Neural crest cell (in vitro differentiated cells): ENCODE measurements at places on chromosomes 5 and 9.

DNA sequence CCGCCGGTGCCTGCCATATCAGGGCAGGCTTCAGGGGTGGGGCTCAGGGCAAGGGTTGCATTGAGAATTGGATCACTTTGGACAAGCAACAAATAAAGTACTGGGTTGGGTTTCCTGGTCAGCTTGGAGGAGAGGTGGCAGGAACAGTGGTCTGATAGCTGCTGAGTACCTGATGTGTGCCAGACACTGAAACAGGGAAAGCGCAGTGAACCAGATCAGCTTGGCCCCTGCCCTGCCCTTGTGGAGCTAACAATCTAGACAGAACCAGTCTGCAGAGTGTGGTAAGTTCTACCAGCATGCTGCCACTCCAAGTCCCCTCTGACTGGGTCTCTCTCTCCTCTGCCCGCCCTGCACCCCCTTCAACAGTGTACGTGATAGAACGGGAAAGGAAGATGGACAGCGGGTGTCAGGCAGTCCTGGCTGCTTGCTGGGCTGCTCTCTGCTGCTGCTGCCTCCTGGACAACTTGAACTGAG is 53.4 kb downstream of the CYSTM1 start:
- peaks cover 4% of the 10 kb centered on the region for H3K4me1 ChIP-seq
- no peak for DNase-seq
- H3K4me3 ChIP-seq = no peak overlapping the region
- H3K27me3 ChIP-seq = no peaks in the 10 kb centered on the region
- H3K27ac ChIP-seq = no peak overlapping the region

DNA sequence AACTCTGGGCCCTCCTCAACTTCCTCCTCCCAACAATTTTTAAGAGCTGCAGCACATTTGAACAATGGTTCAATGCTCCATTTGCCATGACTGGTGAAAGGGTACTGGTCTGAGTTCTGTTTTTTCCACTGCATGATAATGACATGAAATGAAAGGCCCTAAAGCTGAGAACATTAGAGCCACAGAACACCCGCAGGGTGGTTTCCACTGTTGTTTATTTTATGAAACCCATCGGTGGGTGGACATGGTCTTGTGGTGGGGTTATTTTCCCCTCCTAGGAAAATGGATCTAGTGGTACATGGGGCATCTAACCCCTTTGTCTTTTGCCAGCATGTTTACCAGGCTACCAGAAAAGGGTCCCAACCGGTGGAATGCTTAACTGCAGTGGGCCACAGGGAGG is 71.8 kb downstream of the SMARCA2 start:
- DNase-seq = no peak
- H3K36me3 ChIP-seq = no peaks in the 10 kb centered on the region
- no peaks in the 10 kb centered on the region for H3K27me3 ChIP-seq
- H3K4me1 ChIP-seq = no peaks in the 10 kb centered on the region
- H3K4me3 ChIP-seq = no peak overlapping the region

DNA sequence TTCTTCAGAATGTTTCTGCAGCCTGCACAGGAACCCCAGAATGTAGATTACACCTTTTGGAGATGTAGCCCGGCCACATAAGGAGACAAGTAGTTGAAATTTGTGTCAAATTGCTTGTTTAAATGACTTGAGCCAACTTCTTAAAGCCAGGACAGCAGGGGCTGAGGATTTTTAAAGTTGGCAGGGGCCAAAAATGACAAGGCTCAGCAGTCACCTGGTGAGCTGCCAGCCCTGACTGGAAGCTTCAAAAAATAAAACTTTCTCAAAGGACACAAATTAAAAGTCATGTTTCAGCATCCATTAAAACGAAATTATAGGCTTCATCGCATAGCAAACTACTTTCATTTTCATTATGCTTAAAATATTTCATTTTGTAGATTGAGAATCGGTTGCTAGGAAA is 340.3 kb upstream of the WWC1 start:
- no peak overlapping the region for H3K27ac ChIP-seq
- H3K27me3 ChIP-seq = no peaks in the 10 kb centered on the region
- no peak overlapping the region for H3K4me3 ChIP-seq
- peaks cover 38% of the 10 kb centered on the region for H3K4me1 ChIP-seq
- no peak for DNase-seq
- H3K36me3 ChIP-seq = peaks cover 13% of the 10 kb centered on the region

- H3K4me1 ChIP-seq = peaks cover 20% of the 10 kb centered on the region
- DNase-seq = peak; percentile 30
- peaks cover 42% of the 10 kb centered on the region for H3K27me3 ChIP-seq
These were observed at the start of gene LOX for GRCh38 chr5:122078116-122079110. Gene LOX, minus strand, starts transcription at chr5:122078259. Its CDS starts 274 bp downstream, at chr5:122077985.

GRCh38 chr9:18776836-18777820 is 255.9 kb downstream of the SAXO1 start:
- H3K4me1 ChIP-seq = no peaks in the 10 kb centered on the region
- no peak overlapping the region for H3K27ac ChIP-seq
- DNase-seq = no peak
- no peaks in the 10 kb centered on the region for H3K36me3 ChIP-seq
- no peak overlapping the region for H3K4me3 ChIP-seq
- H3K27me3 ChIP-seq = no peaks in the 10 kb centered on the region

DNA sequence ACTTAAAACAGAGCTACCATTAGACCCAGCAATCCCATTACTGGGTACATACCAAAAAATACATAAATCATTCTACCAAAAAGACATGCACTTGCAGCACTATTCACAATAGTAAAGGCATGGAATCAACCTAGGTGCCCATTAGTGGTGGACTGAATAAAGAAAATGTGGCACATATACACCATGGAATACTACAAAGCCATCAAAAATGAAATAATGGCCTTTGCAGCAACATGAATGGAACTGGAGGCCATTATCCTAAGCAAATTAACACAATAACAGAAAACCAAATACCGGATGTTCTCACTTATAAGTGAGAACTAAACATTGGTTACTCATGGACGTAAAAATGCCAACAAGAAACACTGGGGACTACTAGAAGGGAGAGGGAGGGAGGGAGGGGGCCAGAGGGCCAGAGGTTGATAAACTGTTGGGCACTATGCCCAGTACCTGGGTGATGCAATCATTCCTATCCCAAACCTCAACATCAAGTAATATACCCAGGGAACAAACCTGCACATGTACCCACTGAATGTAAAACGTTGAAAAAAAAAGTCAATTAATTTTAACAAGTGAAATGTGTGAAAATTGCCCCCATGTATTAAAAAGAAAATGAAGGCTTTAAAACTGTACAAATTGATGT is 24.5 kb upstream of the GPR150 start:
- no peak overlapping the region for H3K27ac ChIP-seq
- H3K4me3 ChIP-seq = no peak overlapping the region
- no peak for DNase-seq
- no peaks in the 10 kb centered on the region for H3K36me3 ChIP-seq
- H3K4me1 ChIP-seq = no peaks in the 10 kb centered on the region

- peaks cover 21% of the 10 kb centered on the region for H3K4me1 ChIP-seq
- H3K36me3 ChIP-seq = no peaks in the 10 kb centered on the region
- H3K27me3 ChIP-seq = peaks cover 7% of the 10 kb centered on the region
- no peak overlapping the region for H3K27ac ChIP-seq
These were observed 29.3 kb upstream of the OBP2B start for GRCh38 chr9:133238272-133238850.

- H3K4me1 ChIP-seq = peaks cover 5% of the 10 kb centered on the region
- H3K36me3 ChIP-seq = no peaks in the 10 kb centered on the region
- DNase-seq = no peak
- H3K27me3 ChIP-seq = no peaks in the 10 kb centered on the region
- H3K4me3 ChIP-seq = no peak overlapping the region
These were observed 103.7 kb downstream of the CEMIP2 start for GRCh38 chr9:71664566-71664965.

- no peak overlapping the region for H3K4me3 ChIP-seq
- H3K27ac ChIP-seq = no peak overlapping the region
- H3K4me1 ChIP-seq = peaks cover 6% of the 10 kb centered on the region
- no peaks in the 10 kb centered on the region for H3K36me3 ChIP-seq
- no peak for DNase-seq
These were observed 12.8 kb upstream of the PRSS3 start for GRCh38 chr9:33782395-33783152.

- H3K27me3 ChIP-seq = no peaks in the 10 kb centered on the region
- H3K27ac ChIP-seq = no peak overlapping the region
- peaks cover 11% of the 10 kb centered on the region for H3K4me1 ChIP-seq
- H3K4me3 ChIP-seq = no peak overlapping the region
- no peak for DNase-seq
- H3K36me3 ChIP-seq = no peaks in the 10 kb centered on the region
These were observed 77.2 kb downstream of the ADAMTS16 start for GRCh38 chr5:5217371-5217770.

DNA sequence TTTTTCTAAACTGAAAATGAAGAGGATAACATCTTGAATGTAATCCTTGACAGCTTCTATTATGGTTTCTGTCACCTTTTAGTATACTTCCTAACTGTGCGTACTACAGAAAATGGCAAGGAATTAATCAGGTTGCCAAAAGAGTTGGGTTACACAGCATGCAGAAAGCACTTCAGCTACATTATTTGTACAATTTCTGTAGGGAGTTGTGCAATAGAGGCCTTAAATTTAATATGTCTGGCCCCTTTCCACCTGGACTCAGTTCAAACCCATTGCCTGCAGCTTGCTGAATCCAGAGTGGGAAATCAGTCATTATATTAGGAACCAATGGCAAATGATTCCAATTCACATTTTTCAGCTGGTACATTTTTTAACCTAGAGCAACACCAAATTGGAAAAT is 549.7 kb downstream of the CSNK1G3 start:
- no peak overlapping the region for H3K27ac ChIP-seq
- H3K27me3 ChIP-seq = no peaks in the 10 kb centered on the region
- no peak overlapping the region for H3K4me3 ChIP-seq
- H3K36me3 ChIP-seq = peaks cover 4% of the 10 kb centered on the region
- peaks cover 50% of the 10 kb centered on the region for H3K4me1 ChIP-seq

DNA sequence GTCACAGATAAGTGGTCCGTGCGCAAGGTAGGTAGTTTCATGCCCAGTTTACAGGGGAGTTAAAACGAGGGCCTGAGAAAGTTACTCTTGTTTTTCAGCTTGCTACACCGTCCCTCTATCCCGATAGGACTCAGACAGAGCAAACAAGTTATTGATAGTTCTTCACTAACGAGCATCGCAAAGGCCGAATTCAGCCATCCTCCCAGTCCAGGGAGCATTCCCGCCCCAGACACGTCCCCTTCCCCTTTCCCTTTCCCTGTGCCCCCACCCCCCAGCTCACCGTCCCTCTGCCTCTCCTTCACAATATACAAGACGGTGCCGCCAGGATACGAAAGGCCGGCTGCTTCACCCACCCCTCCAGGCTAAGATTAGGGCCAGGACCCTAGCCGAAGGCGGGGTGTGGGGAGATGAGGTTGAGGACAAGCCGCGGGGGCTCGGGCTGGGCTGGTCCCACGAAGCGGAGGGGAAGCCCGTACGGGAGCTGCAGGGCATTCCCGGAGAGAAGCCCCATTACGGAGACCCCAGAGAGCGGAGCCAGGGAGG is 599 bp downstream of the KIAA1191 start:
- peak overlapping the region; percentile 99 for H3K27ac ChIP-seq
- peaks cover 17% of the 10 kb centered on the region for H3K27me3 ChIP-seq
- no peak for DNase-seq

GRCh38 chr5:139796061-139796806 is 626 bp downstream of the PSD2 start:
- no peak overlapping the region for H3K4me3 ChIP-seq
- H3K27ac ChIP-seq = no peak overlapping the region
- H3K36me3 ChIP-seq = no peaks in the 10 kb centered on the region
- DNase-seq = no peak
- no peaks in the 10 kb centered on the region for H3K4me1 ChIP-seq

DNA sequence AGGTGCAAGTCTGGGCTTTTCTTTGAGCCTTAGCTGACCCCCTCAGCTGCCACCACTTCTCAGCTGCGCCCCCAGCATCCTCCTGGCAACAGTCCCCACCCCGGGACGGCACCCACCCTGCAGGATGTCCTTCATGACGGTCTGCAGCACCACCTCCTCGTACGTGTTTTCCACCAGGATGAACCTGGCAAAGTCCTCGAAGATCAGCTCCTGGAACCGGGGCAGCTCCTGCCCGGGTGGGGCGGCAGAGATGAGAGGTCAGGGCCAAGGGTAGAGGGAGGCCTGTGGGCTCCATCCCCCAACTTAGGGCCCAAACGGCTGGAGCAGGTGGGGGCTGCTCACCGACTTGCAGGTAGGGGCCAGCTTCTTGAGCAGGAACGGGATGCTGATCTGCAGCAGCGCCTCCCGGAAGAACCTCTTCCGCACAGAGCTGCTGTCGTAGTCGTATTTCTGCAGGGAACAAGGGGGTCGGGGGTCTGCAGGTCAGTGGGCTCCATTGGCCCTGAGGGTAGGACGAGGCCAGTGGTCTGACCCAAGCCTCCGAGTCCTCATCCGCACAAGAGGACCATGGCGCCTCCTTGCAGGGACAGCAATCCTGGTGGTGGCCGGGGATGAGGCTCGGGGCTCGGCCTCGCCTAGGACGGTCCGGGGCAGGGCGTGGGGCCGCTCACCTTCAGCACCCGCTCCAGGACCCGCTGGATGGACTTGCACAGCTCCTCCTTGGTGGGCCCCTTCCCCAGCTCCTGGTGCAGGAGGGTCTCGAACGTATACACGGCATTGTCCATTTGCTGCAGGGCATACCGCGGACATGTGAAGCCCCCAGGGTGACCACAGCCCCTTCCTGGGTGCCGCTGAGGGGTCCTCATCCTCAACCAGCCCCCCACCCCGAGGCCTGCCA is 56.7 kb downstream of the LRSAM1 start:
- DNase-seq = no peak
- peaks cover 3% of the 10 kb centered on the region for H3K4me1 ChIP-seq
- H3K27me3 ChIP-seq = no peaks in the 10 kb centered on the region
- H3K36me3 ChIP-seq = peaks cover under 1% of the 10 kb centered on the region
- H3K27ac ChIP-seq = no peak overlapping the region
- H3K4me3 ChIP-seq = no peak overlapping the region

DNA sequence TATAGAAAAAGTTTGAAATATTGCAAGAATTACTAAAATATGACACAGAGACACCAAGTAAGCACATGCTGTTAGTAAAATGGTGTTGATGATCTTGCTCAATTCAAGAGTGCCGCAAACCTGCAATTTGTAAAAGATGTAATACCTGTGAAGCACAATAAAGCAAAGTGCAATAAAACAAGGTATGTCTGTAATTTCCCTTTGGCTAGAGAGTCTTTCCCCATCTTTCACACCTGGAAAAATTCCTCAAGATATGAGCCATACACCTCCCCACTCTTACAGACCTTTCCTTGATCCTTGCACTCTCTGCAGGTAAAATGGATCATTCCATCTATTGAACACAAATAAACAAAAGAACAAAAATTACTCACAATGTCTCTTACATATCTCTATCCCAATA is 597.8 kb downstream of the EFNA5 start:
- no peak overlapping the region for H3K27ac ChIP-seq
- H3K36me3 ChIP-seq = peaks cover 5% of the 10 kb centered on the region
- no peaks in the 10 kb centered on the region for H3K27me3 ChIP-seq
- H3K4me1 ChIP-seq = peaks cover 9% of the 10 kb centered on the region
